ENCODE measurements at places on chromosomes 5 and 9.

DNA sequence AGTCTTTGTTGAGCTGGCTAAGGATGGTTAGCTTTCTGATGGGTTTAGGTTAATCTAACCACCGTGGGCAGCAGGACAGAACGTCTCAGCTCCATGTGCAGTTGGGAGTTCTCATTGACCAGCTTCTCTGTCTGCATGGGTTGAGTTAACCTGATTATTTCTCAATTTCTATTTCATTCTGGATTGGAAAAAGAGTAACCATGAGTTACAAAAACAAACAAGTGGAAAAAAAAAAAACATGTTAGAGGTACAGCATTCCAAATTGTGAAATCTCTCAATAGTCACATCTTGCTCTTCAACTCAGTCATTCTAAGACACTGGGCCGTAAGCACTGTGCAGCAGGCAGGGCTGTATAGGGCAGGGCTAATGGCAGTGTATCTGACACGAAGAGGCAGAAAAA is 343.7 kb upstream of the KLF4 start:
- DNase-seq = no peak

DNA sequence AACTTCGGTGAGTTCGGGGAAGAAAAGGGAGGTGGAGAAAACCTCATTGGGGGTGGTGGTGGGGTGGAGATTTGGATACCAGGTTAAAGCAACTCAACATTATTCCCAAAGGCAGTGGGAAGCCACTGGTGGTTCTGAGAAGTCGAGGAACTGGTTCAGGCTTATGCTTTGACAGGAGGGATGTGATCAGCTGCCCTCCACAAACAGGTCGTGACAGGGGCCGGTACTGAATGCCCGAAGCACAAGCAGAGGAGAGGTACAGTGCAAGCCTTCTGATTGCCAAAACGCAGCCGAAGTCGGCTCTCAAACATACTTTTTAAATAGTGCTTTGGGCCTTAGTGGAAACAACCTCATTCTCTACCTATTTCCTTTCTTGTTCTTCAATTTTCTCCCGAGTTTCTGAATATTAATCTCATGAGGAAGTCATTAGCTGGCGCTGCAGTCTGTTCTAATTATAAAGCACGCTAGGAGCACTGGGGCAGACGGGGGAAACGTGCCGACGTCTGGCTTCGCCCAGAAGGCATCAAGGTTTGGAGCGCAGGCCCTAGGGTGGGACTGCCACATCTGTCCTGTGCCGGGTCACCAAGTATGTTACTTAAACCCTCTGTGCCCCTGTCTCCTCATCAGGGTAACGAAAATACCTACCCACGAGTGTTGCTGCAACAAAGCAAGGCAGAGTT is 27.3 kb downstream of the SHB start:
- DNase-seq = no peak

DNA sequence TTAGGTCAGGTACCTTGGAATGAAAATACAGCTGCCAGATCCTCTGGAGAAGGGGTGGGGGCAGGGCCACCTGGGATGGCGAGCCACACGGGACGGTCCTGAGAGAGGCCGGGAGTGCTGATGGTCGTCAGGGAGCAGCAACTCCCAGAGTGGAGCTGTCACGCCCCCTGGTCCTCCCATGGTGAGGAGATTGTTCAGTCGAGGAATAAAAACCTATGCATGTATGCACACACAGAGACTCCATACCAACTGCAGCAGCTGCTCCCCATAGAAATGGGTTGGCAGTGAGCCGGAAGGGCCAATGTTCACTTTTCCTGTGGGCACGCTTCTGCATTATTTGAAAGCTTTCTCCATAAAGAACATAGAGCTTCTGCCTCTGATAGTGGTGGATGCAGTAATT is 45.2 kb upstream of the SEMA4D start:
- no peak for DNase-seq

DNA sequence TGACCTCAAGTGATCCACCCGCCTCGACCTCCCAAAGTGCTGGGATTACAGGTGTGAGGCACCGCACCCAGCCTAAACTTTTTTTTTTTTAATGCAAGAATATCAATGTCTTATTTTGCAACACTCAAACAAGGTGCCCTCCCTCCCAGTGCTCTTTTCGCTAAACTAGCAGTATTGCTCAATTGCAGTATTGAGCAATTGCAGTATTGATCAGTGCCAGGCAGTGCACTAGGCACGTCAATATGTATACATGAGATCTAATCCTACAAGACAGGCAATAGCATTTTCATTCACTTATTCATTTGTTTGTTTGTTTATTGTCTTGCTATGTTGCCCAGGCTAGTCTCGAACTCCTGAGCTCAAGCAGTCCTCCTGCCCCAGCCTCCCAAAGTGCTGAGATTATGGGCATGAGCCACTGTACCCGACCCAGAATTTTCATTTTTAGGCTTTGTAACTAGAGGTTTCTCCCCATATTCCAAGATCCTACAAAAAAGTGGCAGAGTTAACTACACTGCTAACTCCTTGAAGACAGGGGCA is 94.5 kb downstream of the TTLL11 start:
- no peak for DNase-seq

GRCh38 chr5:21826884-21827283 is 1026.3 kb downstream of the CDH12 start:
- no peak for DNase-seq

- no peak for DNase-seq
Measured at GRCh38 chr5:154373729-154374179, 72.0 kb upstream of the SAP30L start.

GRCh38 chr5:143399616-143400540 is 3.6 kb downstream of the NR3C1 start:
- DNase-seq = no peak

GRCh38 chr5:144187699-144188294 is 17.1 kb downstream of the KCTD16 start:
- DNase-seq = peak; percentile 61

DNA sequence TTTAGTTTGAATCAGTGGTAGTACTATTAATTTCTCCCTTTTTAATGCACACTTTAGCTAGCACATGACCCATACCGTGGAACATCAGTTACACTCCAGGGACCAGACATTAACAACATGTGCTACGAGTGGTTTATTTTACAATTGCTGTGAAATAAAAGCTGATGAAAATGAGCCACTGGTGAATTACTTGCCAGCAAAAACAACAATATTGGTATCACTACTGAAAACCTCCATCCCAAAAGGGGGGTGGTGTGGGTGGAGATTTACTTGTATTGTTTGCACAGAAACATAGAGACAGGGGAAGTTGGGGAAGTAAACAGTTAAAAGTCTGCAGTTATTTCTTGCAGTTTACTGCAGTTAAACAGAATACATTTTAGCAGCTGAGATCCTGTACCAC is 369.6 kb upstream of the GRAMD2B start:
- DNase-seq = no peak

- no peak for DNase-seq
Measured at GRCh38 chr5:151721087-151721646, 34.5 kb upstream of the SPARC start.

DNA sequence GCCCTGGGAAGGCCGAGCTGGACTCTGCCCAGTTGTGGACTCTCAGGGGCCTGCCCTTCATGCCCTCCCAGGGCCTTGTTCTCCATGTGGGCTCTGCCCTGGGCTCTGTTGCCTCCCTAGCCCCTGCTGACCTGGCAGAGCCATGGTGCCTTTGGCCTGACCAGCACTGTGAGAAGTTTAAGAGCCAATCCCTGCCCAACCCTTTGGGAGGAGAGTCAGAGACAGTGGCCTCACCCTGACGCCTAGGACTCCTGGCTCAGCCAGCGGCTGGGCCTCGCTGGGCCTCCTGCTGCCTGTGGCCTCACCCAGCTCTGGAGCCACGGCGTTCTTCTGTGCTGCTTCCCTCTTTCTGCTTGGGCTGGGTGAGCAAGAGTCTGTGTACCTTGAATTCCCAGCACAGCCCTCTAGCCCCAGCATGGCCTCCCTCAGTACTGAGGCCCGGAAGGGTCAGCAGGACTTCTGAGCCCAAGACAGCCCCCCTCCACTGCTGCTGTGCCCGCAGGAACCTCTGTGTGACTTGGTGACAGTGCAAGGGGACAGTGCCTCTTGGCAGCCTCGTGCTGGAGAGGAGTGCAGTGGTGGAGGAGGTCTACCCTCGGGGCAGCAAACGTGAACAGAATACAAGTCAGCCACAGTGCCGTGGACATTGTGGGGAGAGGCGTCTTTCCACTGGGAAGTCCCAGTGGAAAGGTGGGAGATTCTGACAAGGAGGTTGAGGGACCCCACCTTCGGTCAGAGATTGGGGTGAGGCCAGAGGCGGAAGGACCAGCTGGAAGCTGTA is 97.4 kb downstream of the CACNA1B start:
- DNase-seq = no peak

- no peak for DNase-seq
Measured at GRCh38 chr9:87447547-87448432, 49.9 kb upstream of the DAPK1 start.

DNA sequence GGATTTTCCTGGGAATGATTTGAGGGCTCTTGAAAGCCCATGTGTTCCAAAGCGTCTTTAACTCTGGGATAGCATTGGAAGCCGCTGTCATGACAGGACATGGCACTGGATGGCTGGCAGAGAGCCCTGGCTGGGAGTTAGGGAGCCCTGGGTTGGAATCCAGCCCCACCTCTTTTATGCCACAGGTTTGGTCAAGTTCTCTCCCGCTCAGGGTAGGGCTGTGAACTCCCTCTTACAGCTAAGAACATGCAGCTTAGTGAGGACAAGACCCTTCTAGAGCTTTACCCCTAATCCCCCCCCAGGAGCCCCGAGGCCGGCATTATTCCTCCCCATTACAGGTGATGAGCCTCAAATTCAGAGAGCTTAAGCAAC is 37.2 kb downstream of the OLFML2A start:
- no peak for DNase-seq

- no peak for DNase-seq
Measured at GRCh38 chr5:144126707-144127106, 43.8 kb downstream of the YIPF5 start.

DNA sequence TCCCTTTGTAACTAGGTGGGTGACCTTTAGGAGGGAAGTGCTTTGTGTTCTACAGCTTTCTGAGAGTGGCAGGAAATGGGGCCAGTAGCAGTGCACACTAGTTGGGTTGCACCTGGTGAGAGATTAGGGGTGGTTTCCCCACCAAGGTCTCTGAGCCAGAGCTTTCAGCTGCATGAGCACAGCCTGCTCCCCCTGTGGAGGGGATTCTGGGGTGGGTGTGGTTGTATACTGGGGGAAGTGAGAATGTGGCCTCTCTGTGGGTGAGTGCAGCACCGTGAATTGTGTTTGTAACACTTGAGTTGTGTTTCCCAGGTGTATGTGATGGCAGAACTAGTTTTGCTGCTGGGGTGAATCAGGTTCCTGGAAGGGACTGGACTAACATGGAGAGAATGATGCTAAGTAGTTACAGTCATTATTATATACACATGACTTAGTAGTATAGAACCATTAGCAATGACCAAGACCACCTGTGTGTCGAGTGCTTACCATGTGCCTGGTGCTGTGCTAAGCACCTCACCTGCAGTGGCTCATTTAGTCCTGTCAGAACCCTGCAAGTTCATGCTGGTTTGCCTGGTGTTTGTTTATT is 11.8 kb upstream of the CXXC5 start:
- DNase-seq = no peak

- DNase-seq = no peak
Measured at GRCh38 chr5:71564895-71565294, 22.2 kb upstream of the MCCC2 start.

DNA sequence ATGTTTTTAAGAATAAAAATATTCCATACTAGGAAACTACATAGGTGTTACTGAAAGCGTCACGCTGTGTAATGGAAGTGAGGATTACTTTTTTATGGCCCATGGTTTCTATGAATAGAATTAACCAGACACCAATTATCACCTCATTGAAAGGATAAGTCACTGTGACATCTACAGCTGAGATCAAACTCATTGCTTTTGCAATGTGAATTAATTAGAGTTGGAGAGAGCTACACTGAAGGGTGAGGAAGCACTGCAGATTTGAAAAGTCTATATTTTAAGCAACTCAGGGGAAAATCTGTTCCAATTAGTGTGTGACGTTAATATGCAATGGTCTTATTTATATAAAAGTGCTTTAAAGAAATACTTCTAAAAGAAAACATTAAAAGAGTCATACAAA is 1300.1 kb upstream of the DMAC1 start:
- no peak for DNase-seq

GRCh38 chr5:133907075-133907474 is 61.4 kb downstream of the C5orf15 start:
- DNase-seq = no peak

- DNase-seq = no peak
Measured at GRCh38 chr5:124371111-124371706, 375.2 kb downstream of the ZNF608 start.

DNA sequence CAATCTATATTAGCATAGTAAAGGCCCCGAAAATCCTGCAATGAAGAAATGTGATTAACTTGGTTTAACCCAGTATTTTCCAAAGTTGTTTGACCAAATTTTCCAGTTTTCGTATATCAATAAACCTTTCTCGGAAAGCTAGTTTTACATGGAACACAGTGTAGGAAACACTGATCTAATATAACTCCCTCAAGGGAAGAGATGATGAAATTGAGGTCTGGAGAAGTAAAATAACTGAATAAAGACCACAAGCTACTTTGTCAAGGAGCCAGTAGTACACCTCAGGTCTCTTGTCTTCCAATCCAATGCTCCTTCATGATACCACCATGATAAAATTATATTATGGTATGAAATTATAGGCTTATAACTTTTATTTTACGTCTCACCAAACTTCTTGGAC is 118.1 kb upstream of the TARS1 start:
- DNase-seq = no peak

DNA sequence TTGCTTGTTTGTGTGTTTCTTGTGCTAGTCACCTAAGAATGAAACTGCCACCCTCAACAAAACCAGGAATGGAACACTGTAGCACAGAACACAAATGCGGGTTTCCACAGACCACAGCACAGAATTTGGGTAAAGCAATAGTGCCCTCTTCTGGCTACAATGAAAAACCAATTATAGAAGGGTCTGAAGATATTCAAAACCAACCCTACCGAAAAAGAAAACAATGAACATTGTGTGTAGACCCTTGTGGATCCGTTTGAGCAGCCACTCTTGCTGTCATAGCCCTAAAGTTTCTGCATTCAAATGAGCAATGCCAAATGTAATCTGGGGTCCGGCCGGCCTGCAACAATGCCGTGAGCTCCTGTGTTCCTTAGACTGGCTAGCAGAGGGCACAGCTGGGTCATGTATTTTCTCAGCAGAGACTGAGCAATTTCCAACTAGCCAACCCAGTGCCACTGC is 8.3 kb upstream of the ENC1 start:
- DNase-seq = no peak

- no peak for DNase-seq
Measured at GRCh38 chr5:177491429-177491945, 5.9 kb downstream of the PDLIM7 start.

GRCh38 chr9:120480707-120481106 is 99.3 kb downstream of the CDK5RAP2 start:
- DNase-seq = no peak
